ENCODE measurements at places on chromosomes 6 and 20.

DNA sequence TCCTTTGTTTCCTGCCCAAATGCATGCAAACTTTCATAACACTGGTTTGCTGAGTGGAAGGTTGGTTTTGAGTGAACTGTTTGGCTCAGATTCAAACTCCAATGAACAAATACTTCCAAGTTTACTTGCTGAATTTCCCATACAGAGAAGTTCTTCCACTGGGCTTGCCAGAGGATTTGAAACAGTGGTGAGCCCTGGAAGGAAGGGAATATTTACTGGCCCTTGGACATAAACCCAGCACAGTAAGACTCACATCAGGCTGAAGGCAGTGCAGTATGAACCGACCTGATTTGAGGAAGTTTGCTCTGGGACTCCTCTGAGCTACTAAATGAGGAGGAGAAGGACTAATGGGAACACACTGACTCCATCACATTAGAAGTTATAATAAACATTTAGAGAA, 3.8 kb downstream of the TRAF3IP2 start:
- DNase-seq = no peak

- no peak for DNase-seq
Measured at GRCh38 chr6:38634518-38634917, 5.2 kb downstream of the BTBD9 start.

DNA sequence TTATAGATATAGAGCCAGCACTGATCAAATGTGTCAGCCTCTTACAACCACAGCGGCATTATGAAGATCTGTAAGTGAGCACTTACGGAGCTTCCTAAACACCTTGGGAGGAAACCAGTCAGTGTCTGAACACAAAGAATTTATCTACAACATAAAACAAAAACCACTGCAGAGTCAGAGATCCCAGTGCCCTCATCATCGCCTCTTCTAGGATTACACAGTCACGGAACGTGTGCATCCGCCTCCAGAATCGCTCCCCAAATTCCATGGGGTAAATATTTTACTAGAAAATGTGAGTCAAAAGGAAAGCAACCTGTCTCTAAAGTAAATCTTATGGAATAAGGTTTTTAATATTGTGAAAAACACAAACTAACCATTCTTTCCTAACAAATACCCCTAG, 243.6 kb downstream of the PACRG start:
- no peak for DNase-seq

DNA sequence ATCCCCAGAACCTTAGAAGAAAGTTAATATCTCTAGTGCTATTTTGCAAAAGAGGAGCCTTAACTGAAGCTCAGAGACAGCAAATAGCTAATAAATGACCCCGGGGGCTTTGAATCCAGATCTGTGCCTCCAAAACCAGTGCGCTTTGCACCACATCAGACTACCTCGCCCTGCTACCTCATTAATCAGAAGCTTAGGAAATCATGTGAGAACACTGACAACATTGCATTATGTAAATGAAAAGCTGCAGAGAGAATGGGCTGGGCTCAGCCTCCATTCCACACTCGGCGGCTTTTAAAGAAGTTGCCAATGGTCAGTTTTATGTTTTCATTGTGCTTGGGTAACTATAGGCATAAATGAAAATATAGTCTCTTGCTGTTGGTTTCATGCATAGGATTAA, 54.0 kb upstream of the STMND1 start:
- DNase-seq = no peak

- no peak for DNase-seq
Measured at GRCh38 chr20:61934716-61935530, 130.8 kb downstream of the TAF4 start.
